ENCODE measurements at places on chromosomes 11 and 22. TPM values are rescaled to one million over a fixed set of nuclear protein-coding genes. Genes with fewer than 3 reads are reported as not detected.

The GAB4 gene
- not detected for polyA plus RNA-seq

The GALNT18 gene
- polyA plus RNA-seq = 5.3 TPM

The POU2AF3 gene
- polyA plus RNA-seq = not detected

The CARD18 gene
- not detected for polyA plus RNA-seq

The RNASEH2C gene
- polyA plus RNA-seq = 113 TPM

The SCGB1C1 gene
- not detected for polyA plus RNA-seq

The OR4D10 gene
- not detected for polyA plus RNA-seq

The EHF gene
- polyA plus RNA-seq = 8.5 TPM

The HSD17B12 gene
- 62.2 TPM for polyA plus RNA-seq

The FAM76B gene
- polyA plus RNA-seq = 6.9 TPM

The OR4C12 gene
- not detected for polyA plus RNA-seq

The LMNTD2 gene
- polyA plus RNA-seq = 1.7 TPM

The LARGE2 gene
- not detected for polyA plus RNA-seq

The SLC35E4 gene
- polyA plus RNA-seq = 2.1 TPM

The YPEL4 gene
- polyA plus RNA-seq = 6.2 TPM

The KRTAP5-9 gene
- polyA plus RNA-seq = not detected

The SCN3B gene
- 0.08 TPM for polyA plus RNA-seq

The OR56A4 gene
- polyA plus RNA-seq = not detected

The TMEM191C gene
- 0.50 TPM for polyA plus RNA-seq

The GAL3ST1 gene
- polyA plus RNA-seq = 9.3 TPM

The SNX32 gene
- polyA plus RNA-seq = 1.2 TPM

The NAALADL1 gene
- polyA plus RNA-seq = 25.8 TPM

The GPHA2 gene
- polyA plus RNA-seq = not detected
